Hepatocyte (in vitro differentiated cells): ENCODE measurements at places on chromosomes 13 and 19. TPM values are rescaled to one million over a fixed set of nuclear protein-coding genes. Genes with fewer than 3 reads are reported as not detected.

- no peak for DNase-seq
Measured at GRCh38 chr13:33571618-33572017, 246.3 kb upstream of the RFC3 start.

DNA sequence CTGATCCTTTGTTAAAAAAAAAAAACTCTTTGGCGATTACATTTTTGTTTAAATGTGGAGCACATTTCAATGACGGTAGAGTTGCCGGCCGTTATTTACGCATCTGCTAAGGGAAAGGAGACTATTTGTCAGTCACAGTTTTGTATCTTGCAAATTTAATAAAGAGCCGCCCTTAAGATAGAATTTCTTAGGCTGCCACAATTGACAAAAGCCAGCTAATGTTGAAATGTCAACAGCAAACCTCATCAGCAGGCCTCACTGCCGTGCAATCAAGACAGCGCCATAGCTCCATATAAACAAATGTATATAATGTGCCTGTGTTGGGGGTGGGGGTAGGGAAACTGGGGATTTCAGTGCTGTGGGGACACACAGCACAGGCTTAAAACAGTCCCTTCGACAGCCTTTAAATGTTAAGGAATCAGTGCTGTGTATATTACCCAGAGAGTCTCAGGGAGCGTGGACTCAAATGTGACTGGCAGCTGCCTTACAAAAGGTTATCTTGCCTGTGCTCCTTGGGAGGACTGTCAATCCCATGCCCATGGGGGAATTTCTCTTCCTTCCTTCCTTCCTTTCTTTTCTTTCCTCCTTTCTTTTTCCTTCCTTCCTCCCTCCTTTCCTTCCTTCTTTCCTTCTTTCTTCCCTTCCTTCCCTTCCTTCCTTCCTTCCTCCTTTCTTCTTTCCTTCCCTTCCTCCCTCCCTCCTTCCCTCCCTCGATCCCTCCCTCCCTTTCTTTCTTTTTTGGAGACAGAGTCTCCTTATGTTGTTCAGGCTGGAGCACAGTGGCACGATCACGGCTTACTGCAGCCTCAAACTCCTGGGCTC, 108.0 kb downstream of the URI1 start:
- DNase-seq: no peak

- peak; percentile 66 for DNase-seq
Measured at GRCh38 chr19:47609906-47610894, 1.3 kb downstream of the BICRA start.

GRCh38 chr19:32675720-32676185, at the start of gene RGS9BP:
RGS9BP (plus strand) TSS chr19:32675848; CDS start chr19:32676264, 416 bp downstream.
- DNase-seq: peak; percentile 84

- no peak for DNase-seq
Measured at GRCh38 chr13:99362362-99362761, 55.2 kb upstream of the GPR183 start.

GRCh38 chr13:98396071-98396710, 180.7 kb downstream of the STK24 start:
- DNase-seq: no peak

DNA sequence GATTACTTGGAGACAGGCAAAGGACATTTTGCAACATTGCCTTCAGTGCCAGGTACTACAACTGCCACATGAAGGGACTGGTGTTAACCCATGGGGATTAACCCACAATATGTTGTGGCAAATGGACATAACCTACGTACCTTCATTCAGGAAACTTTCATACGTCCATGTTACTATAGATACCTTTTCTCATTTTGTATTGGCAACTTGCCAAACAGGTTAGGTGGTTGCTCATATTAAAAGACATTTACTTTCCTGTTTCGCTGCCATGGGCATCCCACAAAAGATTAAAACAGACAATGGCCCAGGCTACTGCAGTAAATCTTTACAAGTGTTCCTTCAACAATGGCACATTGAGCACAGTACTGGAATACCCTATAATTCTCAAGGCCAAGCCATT, 925.3 kb downstream of the SLITRK6 start:
- no peak for DNase-seq

DNA sequence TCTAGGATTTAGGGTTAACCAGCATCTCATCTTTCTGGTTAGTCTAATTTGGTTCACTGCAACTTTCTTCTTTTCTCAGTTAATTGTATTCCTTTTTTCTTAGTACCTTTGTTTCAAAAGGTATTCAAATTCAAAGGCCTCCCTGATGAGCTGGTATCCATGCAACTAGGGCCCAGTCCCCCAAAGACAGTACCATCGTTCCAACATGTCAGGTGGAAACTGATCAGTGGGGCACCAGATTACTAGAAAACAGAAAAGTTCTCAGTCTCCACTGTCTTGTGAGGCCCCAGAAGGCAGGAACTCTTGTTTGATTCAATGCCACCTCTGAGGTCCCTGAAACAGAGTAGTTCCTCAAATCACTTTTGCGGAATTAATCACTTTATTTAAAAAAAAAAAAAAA, 303.2 kb upstream of the NBEA start:
- DNase-seq: no peak

DNA sequence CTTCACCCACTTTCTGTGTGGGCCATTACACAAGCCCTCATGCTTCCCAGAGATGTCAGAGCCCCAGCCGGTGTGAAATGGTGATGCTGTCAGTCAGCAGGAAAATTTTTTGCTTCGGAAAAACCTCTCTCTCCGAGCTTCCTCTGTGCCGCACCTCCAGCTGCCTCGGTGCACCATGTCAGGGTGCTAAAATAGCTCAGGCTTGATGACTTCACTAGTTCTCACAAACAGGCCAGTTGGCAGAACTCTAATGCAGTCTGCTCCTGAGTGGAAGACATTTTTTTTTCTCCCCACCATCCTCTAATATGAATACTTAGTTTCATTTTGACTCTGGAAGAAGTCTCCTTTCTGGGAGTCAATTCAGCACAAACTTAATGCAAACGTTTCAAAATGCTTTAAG, 71.3 kb downstream of the KLF12 start:
- no peak for DNase-seq

- no peak for DNase-seq
Measured at GRCh38 chr19:8135946-8136618, 13.3 kb downstream of the FBN3 start.

GRCh38 chr13:98912846-98913245, 65.0 kb downstream of the DOCK9 start:
- no peak for DNase-seq

GRCh38 chr19:40165362-40165937, 25.8 kb upstream of the MAP3K10 start:
- peak; percentile 32 for DNase-seq

DNA sequence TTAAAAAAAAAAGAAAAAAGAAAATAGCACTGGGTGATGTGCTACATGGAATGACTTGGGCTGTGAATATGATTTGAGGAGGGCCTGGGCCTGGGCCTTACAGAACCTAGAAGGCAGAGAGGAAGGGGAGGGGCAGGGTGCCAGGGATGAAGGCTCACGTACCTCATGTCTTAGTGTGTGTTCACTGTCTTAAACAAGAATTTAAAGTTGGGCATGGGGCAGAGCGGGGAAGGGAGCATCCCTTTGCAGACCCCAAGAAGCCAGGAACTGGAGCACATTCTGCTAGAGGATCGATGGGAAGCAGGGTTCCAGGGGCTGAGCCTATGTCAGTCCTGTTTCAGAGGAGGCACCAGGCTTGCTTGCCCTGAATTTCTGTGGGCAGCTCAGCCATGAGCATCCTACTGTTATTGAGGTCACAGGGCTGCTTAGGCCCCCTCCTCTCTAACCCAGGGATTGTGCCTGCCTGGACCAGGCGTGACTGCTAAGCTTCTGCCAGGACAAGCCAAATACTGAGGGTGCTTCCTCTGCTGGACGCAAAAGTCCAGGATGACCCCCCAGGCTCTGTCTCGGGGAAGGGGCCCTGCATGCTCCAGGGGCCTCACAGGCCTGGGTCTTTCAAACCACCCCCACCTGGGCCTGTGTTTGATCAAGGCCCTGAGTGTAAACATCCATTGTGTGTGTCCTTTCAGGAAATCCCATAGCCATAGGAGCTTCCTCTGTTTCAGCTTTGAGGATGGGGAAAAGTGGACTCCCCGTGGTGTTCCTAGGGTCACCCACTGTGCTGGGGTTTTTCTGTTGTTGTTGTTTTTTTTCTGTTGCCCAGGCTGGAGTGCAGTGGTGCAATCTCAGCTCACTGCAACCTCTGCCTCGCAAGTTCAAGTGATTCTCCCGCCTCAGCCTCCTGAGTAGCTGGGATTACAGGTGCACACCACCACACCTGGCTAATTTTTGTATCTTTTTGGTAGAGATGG, 4.8 kb downstream of the LSR start:
- DNase-seq: no peak

GRCh38 chr13:48431431-48431830, 18.5 kb upstream of the LPAR6 start:
- no peak for DNase-seq

DNA sequence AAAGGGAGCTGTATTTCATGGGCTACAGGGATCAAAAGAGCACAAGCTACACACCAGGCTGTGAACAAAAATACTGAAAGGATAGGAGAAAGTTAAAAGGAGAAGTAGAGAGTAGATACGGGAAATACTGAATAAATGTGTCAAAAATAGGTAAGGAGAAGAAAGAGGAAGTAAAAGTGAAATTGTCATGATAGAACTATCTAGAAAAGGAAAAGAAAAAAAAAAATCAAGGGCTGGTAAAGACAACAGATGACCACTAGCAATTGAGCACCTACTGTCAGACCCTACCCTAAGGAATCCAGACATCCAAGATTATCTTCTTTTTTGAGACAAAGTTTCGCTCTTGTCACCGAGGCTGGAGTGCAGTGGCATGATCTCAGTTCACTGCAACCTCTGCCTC, 4.8 kb downstream of the RUBCNL start:
- DNase-seq: no peak

DNA sequence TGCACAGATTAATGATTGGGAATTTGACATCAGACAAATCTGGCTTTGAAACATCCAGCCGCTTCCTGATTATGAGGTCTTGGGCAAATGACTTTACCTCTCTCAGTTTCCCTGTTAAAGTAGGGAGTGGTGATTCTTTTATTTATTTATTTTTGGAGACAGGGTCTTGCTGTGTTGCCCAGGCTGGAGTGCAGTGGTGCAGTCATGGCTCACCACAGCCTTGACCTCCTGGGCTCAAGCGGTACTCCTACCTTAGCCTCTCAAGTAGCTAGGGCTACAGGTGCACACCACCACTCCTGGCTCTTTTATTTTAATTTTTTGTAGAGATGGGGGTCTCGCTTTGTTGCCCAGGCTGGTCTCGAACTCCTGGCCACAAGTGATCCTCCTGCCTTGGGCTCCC, 2.7 kb downstream of the PSMD8 start:
- DNase-seq: no peak

- DNase-seq: no peak
Measured at GRCh38 chr19:43923875-43924274, 11.2 kb downstream of the ZNF45 start.

GRCh38 chr19:38736036-38736412, 8.2 kb downstream of the CAPN12 start:
- peak; percentile 89 for DNase-seq

DNA sequence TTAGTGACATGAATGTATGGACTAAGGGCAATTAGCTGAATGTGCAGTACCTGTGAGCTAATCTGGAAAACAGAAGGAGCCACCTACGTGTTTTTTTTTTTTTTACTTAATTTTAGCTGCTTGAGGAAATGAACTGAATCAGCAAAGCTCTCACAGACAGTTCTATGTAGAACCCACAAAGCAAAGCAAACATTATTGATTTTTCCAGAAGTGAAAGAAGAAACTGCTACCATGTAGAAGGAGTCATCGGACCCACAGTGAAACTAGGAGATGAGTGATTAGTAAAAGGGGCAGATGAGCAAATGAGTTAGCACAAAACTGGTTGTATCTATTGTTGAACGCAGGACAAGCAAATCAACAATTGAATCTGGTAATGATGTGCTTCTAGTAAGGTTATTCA, 94.1 kb upstream of the SLC7A1 start:
- DNase-seq: no peak

DNA sequence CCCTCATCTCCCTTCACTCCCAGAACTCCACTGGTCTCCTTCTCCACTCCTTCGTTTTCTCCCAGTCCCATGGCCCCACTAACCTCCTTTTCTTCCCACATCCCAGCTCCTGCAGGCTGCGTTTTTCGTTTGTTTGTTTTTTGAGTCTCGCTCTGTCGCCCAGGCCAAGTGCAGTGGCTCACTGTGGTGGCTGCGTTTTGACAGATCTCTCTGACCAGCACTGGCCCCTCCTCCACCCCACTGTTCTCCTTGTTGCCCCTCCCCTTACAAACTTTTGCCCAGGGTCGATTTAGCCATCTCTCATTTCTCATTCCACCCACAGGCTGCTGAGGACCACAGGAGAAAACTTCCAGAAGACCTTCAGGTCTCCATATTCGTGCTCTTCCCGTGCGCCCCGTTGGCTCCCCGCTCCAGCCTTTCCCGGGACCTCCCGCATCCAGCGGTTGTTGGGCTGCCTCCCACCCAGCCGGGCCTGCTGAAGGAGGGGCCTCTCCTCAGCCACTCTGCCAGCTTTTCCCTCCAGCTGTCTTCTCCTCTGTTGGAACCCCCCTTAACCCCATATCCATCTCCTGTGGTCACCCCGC, 40.6 kb upstream of the GJB6 start:
- no peak for DNase-seq

PRODH2 gene
- 5.1 and 6.8 TPM in 2 replicates for total RNA-seq

ARRDC5 gene
- not detected in 2 replicates for total RNA-seq

PNMA8A gene
- 11.2 and 11.4 TPM in 2 replicates for total RNA-seq

MKNK2 gene
- 90.4 and 98.2 TPM in 2 replicates for total RNA-seq

CEACAM6 gene
- 7.9 and 16.0 TPM in 2 replicates for total RNA-seq

SWSAP1 gene
- 2.2 and 3.1 TPM in 2 replicates for total RNA-seq
